ENCODE measurements at places on chromosomes 7 and 10.
A peak's percentile ranks its signal among the peaks of the same experiment; 100 is the strongest.

DNA sequence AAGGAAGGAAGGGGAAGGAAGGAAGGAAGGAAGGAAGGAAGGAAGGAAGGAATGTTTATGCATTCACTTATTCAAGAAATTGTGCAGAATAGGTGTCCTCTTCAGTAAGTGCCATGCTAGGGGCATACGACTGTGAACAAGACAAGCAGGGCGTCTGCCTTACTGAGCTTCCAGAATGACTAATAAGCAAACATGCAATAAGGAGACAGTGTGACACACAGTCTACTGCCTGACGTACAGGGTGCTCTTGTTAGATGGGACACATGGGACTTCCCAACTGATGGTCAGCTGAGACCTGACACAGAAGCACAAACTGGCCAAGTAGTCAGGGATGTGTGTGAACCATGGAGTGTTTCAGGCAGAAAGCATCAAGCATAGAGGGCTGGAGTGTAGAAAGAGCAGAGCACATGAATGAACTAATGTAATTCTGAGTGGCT is 18.2 kb downstream of the DNAJC12 start:
- DNase-seq = no peak
- H3K36me3 ChIP-seq = no peaks in the 10 kb centered on the region
- H3K4me3 ChIP-seq = no peak overlapping the region
- H3K4me1 ChIP-seq = no peaks in the 10 kb centered on the region
- no peaks in the 10 kb centered on the region for H3K27me3 ChIP-seq

GRCh38 chr7:122219253-122219865 is 75.3 kb upstream of the AASS start:
- DNase-seq = peak; percentile 67
- no peak overlapping the region for H3K27ac ChIP-seq
- H3K4me3 ChIP-seq = no peak overlapping the region
- H3K36me3 ChIP-seq = no peaks in the 10 kb centered on the region

DNA sequence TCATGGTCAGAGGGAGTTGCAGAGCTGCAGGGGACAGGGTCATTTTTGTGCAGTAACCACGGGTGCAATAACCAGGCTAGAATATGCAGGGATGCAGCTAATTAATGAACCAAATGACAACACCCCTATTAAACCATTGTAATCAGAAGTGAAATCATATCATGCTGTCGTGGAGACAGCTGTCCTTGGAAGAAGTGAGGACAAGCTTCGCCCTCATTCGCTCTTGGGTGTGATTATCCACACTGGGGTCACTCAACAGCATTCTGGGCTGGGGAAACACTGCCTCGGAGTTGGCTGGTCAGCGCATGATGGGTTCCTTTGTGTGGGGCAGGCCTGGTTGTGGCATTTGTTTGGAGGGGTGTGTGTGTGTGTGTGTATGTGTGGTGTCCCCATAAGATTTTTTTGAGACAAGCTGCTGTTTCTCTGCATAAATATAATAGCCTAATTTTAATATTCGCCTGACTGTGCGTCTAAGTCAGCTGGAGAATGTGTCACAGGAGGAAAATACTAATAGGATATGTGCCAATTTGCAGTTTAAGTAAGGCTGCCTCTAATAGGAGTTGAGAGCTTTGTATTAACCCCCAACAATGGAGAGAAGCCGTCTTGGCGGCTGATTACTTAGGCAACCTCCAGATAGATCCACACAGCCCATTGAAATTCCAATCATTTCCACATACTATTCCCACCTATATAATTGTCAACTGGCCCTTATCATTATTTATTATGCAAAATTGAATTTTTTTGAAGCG is 149.4 kb downstream of the DNAJB6 start:
- H3K4me3 ChIP-seq = no peak overlapping the region
- H3K27me3 ChIP-seq = peaks cover 66% of the 10 kb centered on the region
- no peak for DNase-seq
- no peaks in the 10 kb centered on the region for H3K36me3 ChIP-seq
- H3K4me1 ChIP-seq = no peaks in the 10 kb centered on the region

DNA sequence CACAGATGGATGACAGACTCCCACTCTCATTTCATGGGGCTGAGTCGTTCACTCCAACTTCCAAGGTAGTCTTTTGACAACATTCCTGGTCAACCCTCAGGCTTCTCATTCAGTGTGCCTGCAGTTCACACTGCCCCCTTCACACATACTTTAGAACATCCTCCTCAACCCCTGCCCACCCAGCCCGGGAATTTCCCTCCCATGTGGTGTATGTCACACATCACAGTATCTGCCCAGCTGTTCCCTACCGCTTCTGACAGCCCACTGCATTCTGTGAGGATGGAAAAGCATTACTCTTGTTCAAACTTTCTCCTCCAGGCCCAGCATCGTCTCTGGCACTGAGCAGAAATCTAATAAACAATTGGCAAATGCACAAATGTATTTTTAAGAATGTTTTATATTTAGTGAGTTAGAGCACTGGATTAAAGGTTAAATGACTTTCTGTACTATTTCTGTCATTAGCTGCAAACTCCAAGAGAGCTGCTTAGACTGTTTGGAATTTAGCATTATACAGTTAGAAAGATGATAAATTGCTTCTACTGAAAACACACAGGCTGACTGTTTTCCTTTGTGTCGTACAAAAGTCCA is 110.4 kb downstream of the SFMBT2 start:
- peaks cover 7% of the 10 kb centered on the region for H3K36me3 ChIP-seq
- no peak overlapping the region for H3K4me3 ChIP-seq
- H3K27me3 ChIP-seq = no peaks in the 10 kb centered on the region
- peaks cover 13% of the 10 kb centered on the region for H3K4me1 ChIP-seq

GRCh38 chr10:2686691-2687090 is 380.7 kb upstream of the PFKP start:
- H3K36me3 ChIP-seq = no peaks in the 10 kb centered on the region
- no peak overlapping the region for H3K27ac ChIP-seq
- no peaks in the 10 kb centered on the region for H3K27me3 ChIP-seq
- no peak overlapping the region for H3K4me3 ChIP-seq
- no peak for DNase-seq
